ENCODE measurements at places on chromosomes 2 and 18.

- no peak for DNase-seq
Measured at GRCh38 chr2:239874636-239875356, 150.3 kb downstream of the NDUFA10 start.

DNA sequence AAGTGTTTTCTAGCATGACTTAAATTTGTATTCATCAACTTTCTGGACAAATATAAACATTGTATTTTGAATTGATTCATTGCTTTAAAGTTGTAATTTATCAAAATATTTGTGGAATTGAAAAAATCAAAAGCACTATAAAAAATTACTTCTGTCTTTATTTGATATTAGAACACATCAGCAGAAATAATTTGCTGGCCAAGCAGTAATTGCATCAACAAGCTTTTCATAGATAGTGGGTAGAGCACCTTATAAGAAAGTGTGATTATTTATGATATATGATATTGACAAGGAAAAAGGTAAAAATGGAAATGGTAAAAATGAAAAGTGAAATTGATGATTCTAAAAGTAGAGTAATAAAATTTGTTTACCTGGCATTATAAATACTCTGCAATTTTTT lies 861.1 kb downstream of the CPS1 start:
- DNase-seq: no peak

GRCh38 chr2:125167152-125167551 lies 1142.1 kb downstream of the CNTNAP5 start:
- DNase-seq: no peak

DNA sequence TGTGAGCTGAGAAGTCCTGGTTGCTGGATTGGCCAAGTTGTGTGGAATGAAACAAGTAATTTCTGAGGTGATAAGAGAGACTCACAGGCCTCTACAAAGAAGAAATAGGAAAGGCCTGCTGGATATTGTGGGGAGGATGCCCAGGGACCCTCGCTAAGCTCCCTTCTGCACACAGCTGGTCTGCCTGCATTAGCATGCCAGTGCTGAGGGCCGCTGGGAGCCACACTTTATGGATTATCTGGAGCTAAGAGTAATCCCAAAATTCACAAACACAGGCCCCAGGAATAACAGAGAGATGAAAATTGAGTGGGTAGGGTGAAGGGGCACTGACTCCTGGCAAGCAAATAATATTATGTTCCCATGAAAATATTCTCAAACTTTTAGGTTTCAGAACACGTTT lies 114.9 kb upstream of the SIX3 start:
- DNase-seq: no peak

DNA sequence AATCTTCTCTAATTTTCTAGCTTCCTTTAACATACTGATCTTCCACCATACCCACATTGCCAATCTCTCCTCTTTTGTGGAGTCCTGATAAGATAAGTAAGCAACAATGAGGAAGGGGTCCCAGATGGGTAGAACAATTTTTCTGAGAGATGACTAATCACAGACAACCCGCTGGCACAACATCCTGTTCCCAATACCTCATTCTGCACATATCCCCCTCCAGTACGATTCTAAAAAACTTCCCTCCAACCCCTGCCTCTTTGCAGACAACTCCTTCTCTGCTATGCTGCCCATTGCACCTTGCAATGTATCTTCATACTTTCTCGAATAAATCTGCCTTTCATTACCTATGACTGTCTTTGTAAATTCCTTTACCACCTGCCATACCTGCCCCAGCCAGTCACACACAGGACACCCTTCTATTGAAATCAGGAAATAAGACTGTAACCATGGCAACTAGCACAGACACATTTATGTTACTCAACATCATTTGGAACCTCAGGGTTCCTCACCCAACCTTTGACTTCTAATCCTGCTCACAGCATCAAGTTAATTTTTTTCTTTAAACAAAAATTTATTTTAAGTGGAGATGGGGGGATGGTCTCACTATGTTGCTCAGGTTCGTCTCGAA lies 7.4 kb upstream of the EXOC6B start:
- no peak for DNase-seq
